ENCODE measurements at places on chromosomes 16 and 17.

DNA sequence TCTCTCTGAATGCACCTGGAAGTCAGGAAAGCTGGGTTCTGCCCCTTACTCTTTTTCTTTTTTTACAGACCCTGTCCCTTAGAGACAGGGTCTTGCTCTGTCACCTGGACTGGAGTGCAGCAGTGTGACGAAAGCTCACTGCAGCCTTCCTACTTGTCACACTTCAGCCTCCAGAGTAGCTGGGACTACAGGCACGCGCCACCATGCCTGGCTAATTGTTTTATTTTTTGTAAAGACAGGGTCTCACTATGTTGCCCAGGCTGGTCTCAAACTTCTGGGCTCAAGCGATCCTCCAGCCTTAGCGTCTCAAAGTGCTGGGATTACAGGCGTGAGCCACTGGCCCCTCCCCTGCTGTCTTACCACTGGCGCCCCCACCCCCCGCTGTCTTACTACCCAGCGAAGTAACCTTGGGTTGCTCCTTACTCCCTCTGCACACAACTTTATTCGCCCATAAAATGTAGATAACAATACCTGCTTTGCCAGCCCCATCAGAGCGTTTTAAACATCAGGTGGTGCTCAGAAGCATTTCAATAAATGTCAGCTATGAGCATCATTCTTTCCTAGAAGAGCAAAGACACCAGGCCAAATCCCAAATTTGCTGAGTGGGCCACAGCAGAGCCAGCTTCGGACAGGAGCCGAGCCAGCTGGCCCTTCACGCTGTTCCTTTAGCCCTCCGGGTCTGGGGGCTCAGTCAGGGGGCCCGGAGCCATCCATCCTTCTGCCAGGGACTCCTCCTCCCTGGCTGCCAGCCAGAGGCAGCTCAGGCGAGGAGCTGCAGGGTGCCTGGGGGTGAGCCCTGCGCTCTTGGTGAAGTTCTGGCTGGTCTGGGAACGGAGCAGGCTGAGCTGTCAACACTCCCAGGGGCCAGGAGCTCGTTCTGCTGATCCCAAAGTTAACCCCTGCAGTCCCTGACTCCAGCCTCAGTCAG lies 24.4 kb downstream of the SRL start:
- no peak for DNase-seq

DNA sequence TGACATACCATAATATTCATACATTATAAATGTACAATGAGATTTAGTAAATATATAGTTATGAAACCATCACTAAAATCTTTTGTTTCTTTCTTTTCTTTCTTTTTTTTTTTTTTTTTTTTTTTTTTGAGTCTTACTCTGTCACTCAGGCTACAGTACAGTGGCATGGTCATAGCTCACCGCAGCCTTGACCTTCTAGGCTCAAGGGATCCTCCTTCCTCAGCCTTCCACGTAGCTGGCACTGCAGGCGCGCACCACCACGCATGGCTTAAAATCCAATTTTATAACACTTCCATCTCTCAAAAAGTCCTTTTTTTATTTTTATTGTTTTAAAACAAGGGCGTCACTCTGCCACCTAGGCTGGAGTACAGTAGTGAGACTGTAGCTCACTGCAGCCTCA lies 41.1 kb downstream of the ZNRF1 start:
- DNase-seq = no peak

DNA sequence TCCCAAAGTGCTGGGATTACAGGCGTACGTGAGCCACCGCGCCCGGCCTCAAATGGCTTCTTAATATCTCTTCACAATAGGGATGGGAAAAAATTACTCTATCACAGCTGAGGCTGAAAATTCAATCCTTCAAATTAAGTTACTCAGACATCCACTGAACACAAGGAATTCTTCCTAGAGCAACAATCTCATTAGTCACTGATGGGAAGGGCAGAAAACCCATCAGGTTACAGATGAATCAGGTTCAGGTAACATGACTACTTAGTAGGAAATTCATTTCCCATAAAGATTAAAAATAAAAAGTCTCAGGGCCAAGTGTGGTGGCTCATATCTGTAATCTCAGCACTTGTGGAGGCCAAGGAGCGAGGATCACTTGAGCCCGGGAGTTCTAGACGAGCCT lies 42.5 kb upstream of the ABR start:
- DNase-seq = no peak

DNA sequence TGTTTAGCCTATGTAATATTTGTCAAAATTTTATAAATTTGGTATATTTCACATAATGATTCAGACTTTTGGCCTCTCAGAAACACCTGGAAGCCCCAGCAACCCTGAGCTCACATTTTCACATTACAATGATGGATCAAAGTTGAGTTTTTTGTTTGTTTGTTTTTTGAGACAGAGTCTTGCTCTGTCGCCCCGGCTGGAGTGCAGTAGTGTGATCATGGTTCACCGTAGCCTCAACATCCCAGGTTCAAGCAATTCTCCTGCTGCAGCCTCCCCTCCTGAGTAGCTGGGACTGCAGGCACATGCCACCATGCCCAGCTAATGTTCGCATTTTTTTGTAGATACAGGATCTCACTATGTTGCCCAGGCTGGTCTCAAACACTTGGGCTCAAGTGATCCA lies 10.6 kb upstream of the VAT1L start:
- no peak for DNase-seq

- DNase-seq = no peak
Observed at GRCh38 chr16:78490431-78490830, 391.0 kb downstream of the WWOX start.

- no peak for DNase-seq
Observed at GRCh38 chr17:59341922-59342321, 10.5 kb downstream of the YPEL2 start.

GRCh38 chr16:51487880-51488279 lies 336.8 kb upstream of the SALL1 start:
- DNase-seq = no peak

Measured in activated T-helper 2 cell treated with anti-CD3 and anti-CD28 coated beads, Interferon-gamma antibody, Interleukin-2, Interleukin-4, amounts not matched to agents 10 μg/mL and 5 μg/mL and 100 μg/mL, durations not matched to agents 14 hours and 24 hours and 36 hours (primary cell).